Chondrocyte (in vitro differentiated cells): ENCODE measurements at places on chromosomes 5 and 9. TPM values are rescaled to one million over a fixed set of nuclear protein-coding genes. Genes with fewer than 3 reads are reported as not detected.

FAM193B gene
- total RNA-seq, result 75.2 to 85.9 TPM (median 79.1 TPM) in 3 replicates

DNA sequence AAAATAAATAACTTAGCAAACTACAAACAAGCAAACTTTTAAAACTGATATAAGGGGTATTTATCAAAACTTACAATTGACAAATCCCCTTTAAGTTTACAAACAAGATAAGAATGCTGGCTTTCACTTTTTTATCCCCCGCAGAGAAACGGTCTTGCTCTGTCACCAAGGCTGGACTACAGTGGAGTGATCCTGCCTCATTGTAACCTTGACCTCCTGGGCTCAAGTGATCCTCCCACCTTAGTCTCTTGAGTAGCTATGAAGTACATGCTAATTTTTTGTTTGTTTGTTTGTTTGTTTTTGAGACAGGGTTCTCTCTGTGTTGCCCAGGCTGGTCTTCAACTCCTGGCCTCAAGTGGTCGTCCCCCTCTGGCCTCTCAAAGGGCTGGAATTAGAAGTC, 9.0 kb upstream of the NIPSNAP3A start:
- no peak for DNase-seq

DNA sequence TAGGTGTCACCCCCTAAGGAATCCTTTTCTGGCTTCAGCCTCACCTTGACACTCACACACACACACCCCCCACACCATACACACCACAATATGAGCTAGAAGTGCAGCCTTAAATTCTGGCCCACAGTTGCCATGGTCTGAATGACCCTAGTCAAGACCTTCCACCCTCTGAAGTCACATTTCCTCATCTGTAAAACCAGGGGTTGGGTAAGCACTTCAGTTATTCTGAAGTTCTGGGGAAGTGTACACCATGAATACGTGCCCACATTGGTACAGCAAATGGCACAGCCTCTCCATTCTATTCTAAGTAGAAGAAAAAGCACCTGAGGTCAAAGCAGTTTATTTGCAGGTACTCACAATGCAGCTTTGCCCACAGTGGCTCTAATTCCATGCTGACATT, 372.8 kb upstream of the KLF4 start:
- DNase-seq, result no peak

DMRT3 gene
- not detected in 3 replicates for total RNA-seq

DNA sequence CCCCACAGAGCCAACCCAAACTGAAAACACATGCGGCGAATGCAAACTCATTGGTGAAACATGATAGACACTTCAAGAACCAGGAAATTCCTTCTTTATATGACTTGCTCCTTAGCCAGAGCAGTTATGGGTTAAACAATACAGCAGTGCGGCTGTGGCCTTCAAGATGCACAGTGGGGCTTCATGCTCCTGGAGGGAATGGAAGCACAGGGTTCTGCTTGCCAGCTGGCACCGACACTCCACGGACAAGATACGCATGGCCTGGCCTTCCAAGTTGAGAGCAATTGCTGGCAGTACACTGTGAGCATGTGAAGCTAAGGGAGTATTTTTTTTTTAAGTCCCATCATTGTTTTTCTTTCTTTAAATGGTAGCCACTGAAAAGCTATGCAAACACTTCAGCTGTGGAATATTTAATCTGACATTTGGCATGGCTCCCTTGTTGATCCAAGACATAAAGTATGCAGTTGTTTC, 451.6 kb upstream of the CD180 start:
- DNase-seq, result peak; percentile 77

- no peak for DNase-seq
Measured at GRCh38 chr9:1490341-1491232, 440.4 kb downstream of the DMRT2 start.

DNA sequence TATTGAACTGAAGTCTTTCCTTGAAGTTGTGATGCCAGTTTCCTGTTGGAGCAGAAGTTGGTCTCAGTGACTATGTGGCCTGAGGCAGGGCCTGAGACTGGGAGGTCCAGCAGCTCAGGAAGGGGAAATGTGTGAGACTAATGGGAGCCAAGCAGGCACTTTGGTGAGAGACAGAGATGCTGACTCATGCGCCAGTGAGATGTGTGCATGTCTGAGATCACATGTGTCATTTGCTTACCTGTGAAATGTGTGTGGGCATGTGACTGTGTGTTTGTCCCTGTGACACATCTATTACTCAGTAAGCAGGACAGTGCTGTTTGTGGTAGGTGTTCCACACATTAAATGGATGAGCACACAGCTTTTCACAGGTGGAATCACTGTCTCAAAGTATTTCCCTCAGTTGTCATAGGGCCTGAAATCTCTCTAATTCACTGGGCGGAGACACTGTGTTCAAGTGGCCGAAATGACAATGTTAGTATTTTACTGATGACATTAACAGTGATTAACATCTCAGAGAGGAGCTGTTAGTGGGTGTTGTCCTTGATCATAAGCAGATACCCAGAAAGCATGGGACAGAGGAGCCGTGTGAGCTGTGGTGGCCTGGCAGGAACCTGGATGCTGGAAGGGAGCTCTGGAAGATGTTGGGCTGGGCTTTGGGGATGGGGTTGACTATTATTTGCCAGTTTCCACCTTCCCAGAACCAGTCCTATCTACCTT, 7.4 kb downstream of the NPR2 start:
- no peak for DNase-seq

DNA sequence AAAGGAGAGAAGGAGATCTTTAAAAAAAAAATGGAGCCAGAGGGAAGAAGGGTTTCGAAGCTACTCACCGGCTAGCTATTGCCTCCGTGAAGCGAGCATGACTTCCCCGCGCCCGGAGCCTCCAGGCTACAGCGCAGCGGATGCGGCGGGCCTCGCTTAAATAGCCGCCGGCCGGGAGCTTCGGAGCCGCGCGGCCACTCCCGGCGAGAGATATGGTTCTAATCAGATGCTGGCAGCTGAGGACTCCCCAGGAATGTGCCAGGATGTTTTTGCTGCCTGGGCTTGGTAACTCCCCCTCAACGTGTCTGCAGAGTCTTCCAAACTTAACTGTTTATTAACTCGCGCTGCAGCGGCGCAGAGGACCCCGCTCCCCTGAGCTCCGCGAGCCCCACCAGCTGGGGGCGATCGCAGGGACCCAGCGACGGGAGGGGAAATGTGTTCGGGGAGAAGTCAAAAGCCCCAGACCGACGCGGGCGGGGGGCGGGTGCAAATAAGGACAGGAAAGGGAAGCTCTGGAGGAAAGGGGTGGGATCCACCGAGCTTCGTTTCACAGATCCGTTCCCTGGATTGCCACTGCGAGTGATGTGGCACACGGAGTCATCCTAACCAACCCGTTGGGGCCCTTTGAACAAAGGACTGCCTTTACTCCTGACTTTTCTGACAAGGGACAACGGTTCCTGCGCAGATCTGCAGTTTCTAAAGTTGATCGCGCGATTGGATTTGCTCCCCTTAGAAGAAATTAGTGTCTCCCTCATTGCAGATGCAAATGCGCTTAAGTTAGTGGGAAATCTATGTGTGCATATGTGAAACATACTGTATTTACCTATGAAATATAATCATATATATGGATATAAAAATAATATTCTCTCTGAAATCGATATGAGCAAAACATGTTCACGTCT, at the start of gene DAB2:
Gene DAB2, minus strand, starts transcription at position 245 of the 902 bp plus-strand sequence. CDS start 30,660 bp downstream, outside the sequence.
- DNase-seq, result peak; percentile 96

LCN2 gene
- total RNA-seq, result not detected in 3 replicates

- DNase-seq, result no peak
Measured at GRCh38 chr9:14245901-14246525, 67.9 kb downstream of the NFIB start.

SV2C gene
- 0.02 TPM in 1 of 3 replicates, not detected in the others for total RNA-seq

NR5A1 gene
- total RNA-seq, result not detected in 3 replicates

SKP1 gene
- total RNA-seq, result 248 to 338 TPM (median 256 TPM) in 3 replicates

DNA sequence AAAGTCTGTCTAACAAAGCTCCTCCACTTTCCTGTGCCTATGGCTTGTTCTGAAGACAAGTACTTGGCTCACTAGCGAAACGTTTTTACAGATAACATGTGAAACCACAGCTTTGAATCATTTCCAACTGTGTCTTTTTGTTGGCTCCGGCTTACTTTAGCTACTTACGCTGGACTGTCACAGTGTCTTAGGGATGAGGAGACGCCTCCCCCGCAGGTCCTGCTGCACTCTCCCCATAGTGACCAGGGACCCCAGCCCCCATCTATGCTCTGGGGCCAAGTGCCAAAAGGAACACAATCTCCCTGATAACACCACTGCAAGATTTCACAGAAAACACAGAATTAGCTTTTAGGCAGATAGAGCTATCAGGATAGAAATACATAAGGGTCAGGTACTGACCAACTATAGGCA, 219.1 kb downstream of the ADAMTS6 start:
- DNase-seq, result no peak

DNA sequence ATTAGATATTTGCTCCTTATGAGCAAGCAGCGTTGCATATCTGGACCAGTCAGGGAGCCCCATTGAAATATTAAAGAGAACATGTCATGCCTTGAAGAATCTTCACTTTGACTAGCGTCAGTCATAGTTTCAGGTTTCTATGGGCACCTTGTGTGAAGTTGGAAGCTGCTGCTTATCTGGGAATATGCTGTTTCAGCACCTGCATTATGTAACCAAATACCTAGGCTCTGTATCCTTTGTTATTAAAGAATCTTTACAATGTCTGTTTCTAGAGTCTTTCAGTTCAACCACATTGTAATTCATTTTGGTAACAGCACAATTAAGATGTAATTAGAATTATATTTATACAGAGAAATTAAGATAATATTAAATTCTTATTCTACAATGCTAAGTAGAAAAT, 818.8 kb upstream of the TYRP1 start:
- DNase-seq, result no peak

SMIM3 gene
- total RNA-seq, result 9.0 to 13.0 TPM (median 12.5 TPM) in 3 replicates

DNA sequence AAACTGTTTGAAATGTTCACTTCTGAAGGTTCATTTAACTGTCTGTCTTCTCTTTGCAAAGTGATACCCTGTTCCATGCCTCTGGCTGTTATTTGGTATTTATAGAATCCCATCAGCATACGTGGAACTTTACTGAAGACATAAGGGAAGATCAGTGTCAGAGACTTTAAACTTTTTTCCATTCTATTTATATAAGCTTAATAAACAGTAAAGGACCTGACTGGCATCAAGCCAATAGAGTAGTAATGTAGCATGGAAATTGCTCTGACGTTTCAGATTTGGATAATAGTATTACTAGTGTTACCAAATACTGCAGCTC, 94.9 kb upstream of the MINAR2 start:
- no peak for DNase-seq

DNA sequence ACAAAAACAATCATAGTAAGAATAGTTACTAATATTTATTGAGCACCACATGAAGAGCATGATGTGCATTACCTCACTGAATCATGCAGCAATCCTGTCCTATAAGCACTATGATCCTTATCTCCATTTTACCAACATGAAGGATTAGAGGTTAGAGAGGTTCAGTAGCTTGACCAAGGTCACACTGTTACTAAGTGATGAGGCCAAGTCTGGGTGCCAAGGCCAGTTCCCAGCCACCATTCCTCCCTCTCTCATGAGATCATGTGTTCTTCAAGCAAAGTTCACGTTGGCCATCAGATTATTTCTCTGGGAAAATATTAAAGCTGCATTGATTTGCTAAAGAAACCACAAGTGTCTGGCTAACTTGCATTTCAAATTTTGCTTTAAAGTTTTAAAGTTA, 31.0 kb downstream of the PDE8B start:
- DNase-seq, result no peak

ZFP62 gene
- 13.3 to 19.2 TPM (median 13.9 TPM) in 3 replicates for total RNA-seq

CKMT2 gene
- not detected in 3 replicates for total RNA-seq

SLC6A19 gene
- not detected in 3 replicates for total RNA-seq

TNPO1 gene
- 123 to 132 TPM (median 132 TPM) in 3 replicates for total RNA-seq

DNA sequence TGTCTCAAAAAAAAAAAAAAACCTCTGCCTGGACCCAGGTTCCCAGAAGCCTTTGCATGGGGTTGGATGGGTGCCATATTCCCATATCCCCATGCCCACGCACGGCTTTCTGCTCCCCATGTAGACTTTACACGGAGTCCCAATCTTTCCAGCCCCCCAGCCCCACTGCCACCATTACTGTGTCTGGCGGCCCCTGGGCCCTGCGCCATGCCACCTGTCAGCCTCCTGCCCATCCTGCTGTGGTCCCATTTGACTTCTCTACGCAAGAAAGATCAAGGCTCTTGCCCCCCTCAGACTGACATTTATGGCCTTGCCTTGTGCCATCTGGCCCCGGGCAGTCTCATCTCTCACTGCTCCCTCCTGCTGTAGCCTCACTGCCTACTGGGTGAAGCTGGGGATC, 6.5 kb upstream of the AK1 start:
- DNase-seq, result no peak

GRCh38 chr5:37495668-37496347, 116.7 kb downstream of the WDR70 start:
- DNase-seq, result no peak

DNA sequence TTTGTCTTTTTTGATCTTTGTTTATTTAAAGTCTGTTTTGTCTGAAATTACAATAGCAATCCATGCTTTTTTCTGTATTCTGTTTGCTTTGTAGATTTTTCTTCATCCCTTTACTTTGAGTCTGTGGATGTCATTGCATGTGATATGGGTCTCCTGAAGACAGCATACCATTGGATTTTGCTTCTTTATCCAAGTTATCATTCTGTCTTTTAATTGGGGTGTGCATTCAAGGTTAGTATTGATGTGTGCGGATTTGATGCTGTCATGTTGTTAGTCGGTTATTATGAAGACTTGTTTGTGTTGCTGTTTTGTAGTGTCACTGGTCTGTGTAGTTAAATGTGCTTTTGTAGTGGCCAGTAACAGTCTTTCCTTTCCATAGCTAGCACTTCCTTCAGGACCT, 23.0 kb downstream of the POLK start:
- DNase-seq, result no peak

PCYOX1L gene
- total RNA-seq, result 7.1 to 11.1 TPM (median 7.3 TPM) in 3 replicates

CTSV gene
- 0.34 to 0.90 TPM (median 0.85 TPM) in 3 replicates for total RNA-seq

GRCh38 chr9:79660615-79661014, 88.8 kb downstream of the TLE4 start:
- DNase-seq, result no peak

DNA sequence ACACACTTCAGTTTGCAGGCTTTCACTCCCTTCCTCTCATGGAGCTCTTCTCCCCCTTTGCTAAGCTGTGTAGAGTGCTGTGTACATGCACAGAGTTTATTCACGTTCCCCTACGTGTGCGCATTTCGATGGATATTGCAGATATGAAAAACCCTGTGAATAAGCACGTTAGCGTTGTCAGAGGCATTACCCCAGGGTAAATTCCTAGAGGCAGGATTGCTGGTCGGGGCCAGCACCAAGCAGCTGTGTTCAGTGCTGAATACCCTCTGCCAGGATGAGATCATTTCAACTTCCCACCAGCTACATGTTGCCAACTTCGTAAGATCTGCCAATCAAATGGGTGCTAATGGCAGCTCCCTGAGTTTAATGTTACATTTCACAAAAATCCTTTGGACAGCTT, 172.3 kb upstream of the PPP1R26 start:
- DNase-seq, result no peak

DNA sequence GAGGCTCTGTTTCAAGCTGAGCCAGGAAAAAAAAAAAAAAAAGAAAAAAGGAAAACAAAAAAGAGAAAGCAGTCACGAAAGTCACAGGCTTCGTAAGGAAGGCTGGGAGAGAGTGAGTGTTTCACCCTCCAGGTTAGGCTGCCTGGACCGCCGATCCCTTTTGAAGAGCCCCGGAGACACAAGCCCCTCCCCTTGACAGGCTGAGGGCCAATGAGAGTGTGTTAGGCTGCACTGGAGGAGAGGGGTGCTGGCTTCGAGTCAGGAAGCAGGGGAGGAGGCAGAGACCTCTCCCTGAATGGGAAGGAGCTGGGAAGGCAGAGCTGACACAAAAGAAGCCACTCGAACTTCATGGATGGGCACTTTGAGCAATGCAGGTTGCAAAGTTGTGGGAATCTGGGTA, at the start of gene NMUR2:
Gene NMUR2, minus strand, starts transcription at position 135 of the 400 bp plus-strand sequence. CDS start 166 bp downstream, outside the sequence.
- no peak for DNase-seq

QRFP gene
- total RNA-seq, result not detected in 3 replicates

GRCh38 chr9:21611891-21612290, 129.8 kb upstream of the IFNE start:
- no peak for DNase-seq

- no peak for DNase-seq
Measured at GRCh38 chr5:88391991-88392390, 123.3 kb upstream of the TMEM161B start.
